ENCODE measurements at places on chromosomes 1 and 21. TPM values are rescaled to one million over a fixed set of nuclear protein-coding genes. Genes with fewer than 3 reads are reported as not detected.

DNA sequence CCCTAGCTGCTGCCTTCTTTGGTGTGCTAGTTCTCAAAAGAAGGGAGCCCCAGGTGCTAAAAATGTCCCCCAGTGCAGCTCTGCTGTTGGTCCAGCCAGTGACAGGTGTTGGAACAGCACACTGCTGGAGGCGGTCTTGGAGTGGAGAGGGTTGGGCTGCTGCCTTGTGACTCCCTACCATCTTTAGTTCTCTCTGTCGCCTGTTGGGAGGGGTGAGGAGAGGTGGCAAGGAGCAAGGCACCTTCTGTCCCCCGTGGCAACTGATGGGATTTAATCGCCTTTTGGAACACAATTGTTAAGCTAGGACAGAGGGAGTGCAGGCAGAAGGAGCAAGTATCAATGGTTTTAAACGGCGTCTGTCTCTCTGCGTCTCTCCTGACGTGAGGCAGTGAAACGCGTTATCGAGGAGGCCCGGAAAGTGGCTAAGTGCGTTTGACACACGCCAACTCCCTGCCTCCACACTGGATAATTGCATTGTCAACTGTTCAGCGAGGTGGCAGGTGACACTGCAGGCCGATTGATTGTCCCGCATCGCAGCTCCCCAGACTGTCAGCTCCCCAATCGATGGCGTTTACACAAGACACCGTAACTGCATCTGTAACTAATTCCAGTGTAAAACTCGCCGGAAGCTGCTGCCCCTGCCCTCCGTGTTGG is 34.0 kb downstream of the TMEM53 start:
- DNase-seq, result no peak
- no peaks in the 10 kb centered on the region for H3K4me1 ChIP-seq
- no peaks in the 10 kb centered on the region for H3K27me3 ChIP-seq
- no peak overlapping the region for H3K4me3 ChIP-seq

DNA sequence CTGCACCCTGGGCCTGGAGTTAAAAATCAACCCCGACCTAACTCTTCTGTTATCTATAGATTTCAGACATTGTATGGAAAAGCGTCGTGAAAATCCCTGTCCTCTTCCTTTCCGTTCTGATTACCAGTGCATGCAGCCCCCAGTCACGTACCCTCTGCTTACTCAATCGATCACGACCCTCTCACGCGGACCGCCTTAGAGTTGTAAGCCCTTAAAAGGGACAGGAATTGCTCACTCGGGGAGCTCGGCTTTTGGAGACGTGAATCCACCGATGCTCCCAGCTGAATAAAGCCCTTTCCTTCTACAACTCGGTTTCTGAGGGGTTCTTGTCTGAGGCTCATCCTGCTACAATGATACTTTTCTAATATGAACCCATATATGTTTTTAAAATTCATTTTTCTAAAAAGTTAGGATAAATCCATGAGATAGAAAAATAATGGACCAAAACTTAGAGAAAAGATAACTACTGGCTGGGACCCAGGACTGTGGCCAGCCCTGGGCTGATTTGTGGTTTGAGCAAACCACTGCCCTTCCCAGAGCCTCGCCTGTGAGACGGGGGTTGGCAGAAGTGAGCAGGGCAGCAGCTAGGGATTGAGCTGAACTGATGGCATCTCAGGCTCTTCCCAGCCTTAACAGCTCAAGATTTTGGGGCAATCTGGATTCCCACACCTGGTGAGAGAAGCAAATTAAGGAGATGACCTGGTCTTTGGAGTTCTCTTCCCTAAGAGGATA is 5.0 kb downstream of the UQCRHL start:
- peaks cover 23% of the 10 kb centered on the region for H3K4me1 ChIP-seq
- H3K27ac ChIP-seq, result no peak overlapping the region
- no peaks in the 10 kb centered on the region for H3K27me3 ChIP-seq
- no peak overlapping the region for H3K4me3 ChIP-seq

DNA sequence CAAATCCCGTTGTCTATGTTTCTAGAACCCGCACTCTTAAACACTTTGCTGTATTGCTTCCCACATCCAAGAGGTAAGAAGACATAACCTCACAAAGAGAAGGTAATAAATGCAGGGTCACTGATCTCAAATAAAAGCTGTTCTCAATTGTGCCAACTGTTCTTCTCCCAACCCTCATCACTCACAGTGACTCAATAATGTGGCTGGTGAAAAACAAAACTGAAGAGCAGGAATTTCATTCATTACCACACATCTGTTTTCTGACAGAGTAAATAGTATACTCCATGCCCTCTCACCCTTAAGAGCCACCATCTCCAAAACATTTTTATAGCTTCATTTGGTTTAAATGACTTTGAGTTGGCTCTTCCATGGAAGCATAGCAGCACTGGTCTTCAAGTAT is 6.2 kb upstream of the ERICH3 start:
- H3K4me1 ChIP-seq, result no peaks in the 10 kb centered on the region
- DNase-seq, result no peak
- H3K36me3 ChIP-seq, result no peaks in the 10 kb centered on the region
- H3K4me3 ChIP-seq, result no peak overlapping the region

DNA sequence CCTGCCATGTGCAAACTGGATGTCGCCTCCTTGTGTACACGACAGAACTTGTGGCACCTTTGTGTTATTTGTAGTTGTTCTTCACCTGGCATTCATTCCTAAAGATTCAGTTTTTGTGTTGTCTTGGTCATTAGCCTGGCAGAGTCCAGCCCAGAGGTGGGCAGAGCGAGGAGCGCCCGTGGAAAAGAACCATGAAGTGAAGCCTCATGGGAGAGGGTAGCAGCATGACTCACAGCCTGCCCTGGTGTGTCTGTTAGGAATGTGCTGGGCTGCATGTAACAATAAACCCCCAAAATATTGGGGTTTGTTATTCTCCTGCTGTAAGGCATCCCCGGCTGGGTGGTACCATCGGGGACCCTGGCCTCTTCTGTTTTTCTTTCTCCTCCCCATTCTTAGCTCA is 124.9 kb upstream of the TMEM51 start:
- DNase-seq, result no peak
- no peak overlapping the region for H3K4me3 ChIP-seq

- peaks cover 5% of the 10 kb centered on the region for H3K27me3 ChIP-seq
- H3K27ac ChIP-seq, result no peak overlapping the region
- H3K36me3 ChIP-seq, result no peaks in the 10 kb centered on the region
Observed at GRCh38 chr1:38834937-38835827, 24.4 kb downstream of the RRAGC start.

DNA sequence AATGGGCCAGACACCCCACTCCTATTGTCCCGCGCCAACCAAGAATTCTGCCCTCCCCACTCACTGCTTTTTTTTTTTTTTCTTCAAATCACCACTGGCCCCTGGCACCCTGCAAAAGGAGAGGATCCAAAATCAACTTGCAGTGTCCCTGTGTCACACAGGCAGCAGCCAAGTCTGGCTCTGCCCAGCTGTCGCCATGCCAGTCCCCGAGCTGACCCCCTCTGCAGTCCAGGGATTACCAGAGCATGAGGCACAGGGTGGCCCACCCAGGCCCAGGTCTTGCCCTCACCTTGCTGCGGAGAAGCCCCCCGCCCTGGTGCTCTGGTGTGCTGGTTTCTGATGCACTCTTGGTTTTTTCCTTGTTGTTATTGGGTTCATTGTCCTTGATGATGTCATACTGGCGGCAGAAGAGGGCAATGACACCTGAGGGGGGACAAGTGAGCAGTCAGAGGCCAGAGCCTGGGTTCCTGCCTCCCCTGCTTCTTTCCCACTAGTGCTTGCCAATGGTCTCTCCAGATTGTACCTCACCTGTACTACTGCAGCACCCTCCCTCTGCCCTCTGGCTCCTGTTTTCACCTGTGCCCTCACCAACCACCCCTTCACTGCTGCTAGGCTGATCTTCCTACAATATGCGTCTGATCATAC is 6.2 kb downstream of the FNDC5 start:
- no peaks in the 10 kb centered on the region for H3K4me1 ChIP-seq
- H3K36me3 ChIP-seq, result no peaks in the 10 kb centered on the region
- peaks cover 3% of the 10 kb centered on the region for H3K27me3 ChIP-seq
- H3K4me3 ChIP-seq, result no peak overlapping the region
- no peak overlapping the region for H3K27ac ChIP-seq

- H3K4me3 ChIP-seq, result no peak overlapping the region
- no peak overlapping the region for H3K27ac ChIP-seq
- H3K27me3 ChIP-seq, result no peaks in the 10 kb centered on the region
- no peaks in the 10 kb centered on the region for H3K36me3 ChIP-seq
Observed at GRCh38 chr1:213054733-213055591, 3.9 kb downstream of the RPS6KC1 start.

- no peaks in the 10 kb centered on the region for H3K36me3 ChIP-seq
- no peaks in the 10 kb centered on the region for H3K27me3 ChIP-seq
- no peaks in the 10 kb centered on the region for H3K4me1 ChIP-seq
- H3K4me3 ChIP-seq, result no peak overlapping the region
- no peak overlapping the region for H3K27ac ChIP-seq
Observed at GRCh38 chr1:218572050-218572449, 226.9 kb downstream of the TGFB2 start.

GRCh38 chr1:27394282-27394658 is 1.8 kb downstream of the GPR3 start:
- no peak overlapping the region for H3K27ac ChIP-seq
- H3K27me3 ChIP-seq, result peaks cover 15% of the 10 kb centered on the region
- peaks cover 38% of the 10 kb centered on the region for H3K4me1 ChIP-seq
- no peak for DNase-seq
- H3K36me3 ChIP-seq, result no peaks in the 10 kb centered on the region

DNA sequence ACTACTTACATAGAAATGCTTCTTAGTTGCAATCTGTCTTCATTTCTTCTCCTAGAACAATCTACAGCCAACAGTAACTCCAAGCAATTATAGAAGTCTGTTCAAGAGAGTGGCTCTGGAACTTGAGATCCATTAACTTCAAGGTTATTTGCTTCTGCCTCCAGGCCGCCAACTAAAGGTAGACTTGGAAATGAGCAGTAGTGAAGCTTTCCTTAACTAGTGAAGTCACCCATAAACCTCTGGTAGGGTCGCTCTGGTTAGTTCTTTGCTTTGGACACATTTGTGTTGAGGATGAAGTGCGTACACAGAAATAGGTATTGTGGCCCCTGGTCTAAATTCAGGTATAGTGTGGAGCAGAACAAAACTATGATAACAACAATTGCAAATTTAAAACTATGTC is 809.9 kb upstream of the RGS18 start:
- H3K36me3 ChIP-seq, result no peaks in the 10 kb centered on the region
- H3K4me1 ChIP-seq, result no peaks in the 10 kb centered on the region
- no peak overlapping the region for H3K27ac ChIP-seq
- H3K4me3 ChIP-seq, result no peak overlapping the region
- no peak for DNase-seq

The CGN gene
- 55.0 TPM for total RNA-seq

The NPR1 gene
- 45.2 TPM for total RNA-seq
